Epithelial cell of esophagus (primary cell): ENCODE measurements at places on chromosomes 4 and X.

- no peak for DNase-seq
Measured at GRCh38 chrX:40082447-40083119, 15.2 kb downstream of the BCOR start.

DNA sequence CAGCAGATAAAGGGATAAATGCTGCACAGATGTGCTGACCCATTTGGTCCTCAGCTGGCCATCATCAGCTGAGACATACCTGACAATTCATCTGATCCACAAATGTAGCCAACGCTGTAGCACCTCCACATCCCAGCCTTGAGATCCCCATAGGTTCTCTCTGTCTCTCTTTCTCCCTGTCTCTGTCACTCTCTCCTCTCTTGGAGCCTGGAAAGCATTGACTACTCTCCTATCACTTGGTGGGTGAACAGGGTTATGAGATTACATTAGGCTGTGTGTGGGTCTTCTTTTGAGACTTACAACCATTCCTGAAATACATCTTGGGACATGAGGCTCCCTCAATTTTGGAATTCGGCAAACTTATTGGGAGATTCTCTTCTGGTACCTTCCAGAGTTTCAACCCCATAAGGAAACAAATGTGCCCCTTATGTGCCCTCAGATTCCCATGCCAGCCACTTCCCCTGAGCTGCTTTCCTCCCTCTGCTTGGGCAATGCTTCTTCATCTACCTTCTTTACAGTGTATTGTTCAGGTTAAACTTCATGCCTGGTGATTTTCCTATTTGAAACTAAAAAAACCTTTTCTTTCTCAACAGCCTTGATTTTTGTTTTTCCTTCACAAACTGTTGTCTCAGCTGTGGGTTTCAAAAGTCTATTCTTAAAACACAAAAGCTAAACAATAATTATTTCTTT lies 29.1 kb upstream of the FGF2 start:
- no peak for DNase-seq

GRCh38 chr4:47493238-47494123 lies 8.4 kb downstream of the ATP10D start:
- DNase-seq, result no peak

DNA sequence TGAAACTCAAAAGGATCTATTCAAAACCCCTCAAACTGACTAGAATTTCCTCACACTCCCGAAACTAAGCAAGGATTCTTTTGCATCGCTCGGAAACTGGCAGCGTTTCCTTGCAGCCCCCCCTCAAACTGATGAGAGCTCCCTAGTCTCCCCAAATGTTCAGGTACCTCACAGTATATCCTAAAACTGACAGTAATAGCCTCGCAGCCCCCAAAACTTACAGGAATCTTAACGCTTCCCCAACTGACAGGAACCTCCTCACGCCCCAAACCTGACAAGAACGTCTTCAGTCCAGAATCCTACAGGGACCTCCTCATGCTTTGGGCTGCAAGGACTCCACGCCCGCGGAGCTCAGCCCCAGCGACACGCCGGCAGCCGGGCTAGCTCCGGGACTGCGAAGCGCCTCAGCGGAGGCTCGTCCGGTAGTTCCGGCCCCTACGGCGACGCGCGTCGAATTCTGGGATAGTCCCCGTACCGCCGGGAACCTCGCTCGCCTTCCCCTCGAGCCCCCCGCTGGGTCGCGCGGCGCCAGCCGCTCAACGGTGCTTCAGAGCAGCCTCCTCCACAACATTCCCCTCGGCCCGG lies 640 bp downstream of the PHF8 start:
- peak; percentile 42 for DNase-seq

GRCh38 chrX:49155243-49155899 lies 7.2 kb upstream of the MAGIX start:
- peak; percentile 84 for DNase-seq
